ENCODE measurements at places on chromosomes 5 and 9.

GRCh38 chr5:99025298-99026045 is 96.7 kb upstream of the CHD1 start:
- DNase-seq = no peak

GRCh38 chr9:13957089-13957488 is 356.9 kb downstream of the NFIB start:
- no peak for DNase-seq

- DNase-seq = no peak
Measured at GRCh38 chr9:118384531-118385100, 680.4 kb downstream of the TLR4 start.

DNA sequence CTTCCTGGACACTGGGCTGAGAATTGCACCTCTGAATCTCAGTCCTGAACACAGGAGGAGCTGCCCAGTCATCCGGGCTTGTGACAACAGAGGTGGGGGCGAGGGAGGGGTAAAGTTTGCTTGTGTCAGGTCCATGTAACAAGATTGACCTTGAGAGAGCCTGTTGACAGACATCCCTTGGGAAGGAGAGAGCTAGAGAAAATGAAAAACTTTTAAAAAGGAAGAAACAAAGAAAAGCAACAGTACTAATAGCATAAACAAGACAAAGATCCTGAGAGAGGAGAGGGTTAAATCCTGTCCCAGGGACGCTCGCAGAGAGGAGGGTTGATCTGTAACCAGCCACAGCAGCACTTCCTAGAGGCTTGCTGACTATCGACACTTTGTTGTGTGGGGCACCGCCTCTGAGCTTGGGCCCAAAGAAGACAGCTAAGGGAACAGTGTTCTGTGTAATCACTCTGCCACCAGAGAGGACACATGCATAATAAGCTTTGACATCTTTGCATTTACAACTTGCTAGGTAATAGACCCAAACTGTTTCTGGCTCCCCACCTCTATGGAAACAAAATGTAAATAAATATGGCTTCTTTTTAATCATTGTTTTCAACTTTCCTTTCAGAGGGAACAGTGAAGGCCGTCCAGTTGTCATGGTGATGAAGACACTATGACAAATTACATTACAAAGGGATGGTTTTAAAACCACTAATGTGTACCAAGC is 363.7 kb downstream of the CSNK1G3 start:
- DNase-seq = no peak

DNA sequence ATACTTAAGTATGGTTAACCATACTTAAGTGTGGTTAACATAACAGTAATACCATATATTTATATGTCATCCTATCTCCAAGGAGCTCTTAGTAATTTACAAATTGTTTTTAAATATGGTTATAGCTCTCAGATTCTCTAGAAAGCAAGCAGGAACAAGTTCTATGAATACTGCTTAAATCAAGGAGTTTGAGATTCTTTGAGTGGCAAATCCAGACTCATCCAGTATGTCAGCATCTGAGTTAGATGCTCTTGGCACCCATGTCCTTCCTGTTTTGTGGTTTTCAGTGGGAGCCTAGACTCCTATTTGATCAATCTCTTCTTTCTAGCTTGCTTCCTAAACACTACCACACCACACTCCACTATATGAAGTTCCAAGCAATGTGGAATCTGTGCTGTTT is 114.7 kb upstream of the GDNF start:
- DNase-seq = no peak
